ENCODE measurements at places on chromosomes 5 and 9.
A peak's percentile ranks its signal among the peaks of the same experiment; 100 is the strongest.

DNA sequence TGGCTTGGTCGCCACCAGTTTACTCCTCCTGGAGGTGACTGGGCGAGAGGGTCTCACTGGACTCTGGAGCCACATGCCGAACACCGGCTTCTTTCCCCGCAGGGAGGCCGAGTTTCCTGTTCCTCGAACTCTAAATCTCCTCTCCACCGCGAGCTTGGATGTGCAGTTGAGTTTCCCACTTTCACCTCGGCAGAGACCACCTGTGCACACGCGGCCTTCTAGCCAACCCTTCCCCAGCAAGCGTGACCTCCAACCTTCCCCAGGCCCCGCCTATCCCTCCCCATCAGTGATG lies 380.1 kb downstream of the IRX2 start:
- no peak overlapping the region for H3K27ac ChIP-seq
- H3K36me3 ChIP-seq: no peaks in the 10 kb centered on the region
- no peak for DNase-seq
- H3K4me3 ChIP-seq: no peak overlapping the region

DNA sequence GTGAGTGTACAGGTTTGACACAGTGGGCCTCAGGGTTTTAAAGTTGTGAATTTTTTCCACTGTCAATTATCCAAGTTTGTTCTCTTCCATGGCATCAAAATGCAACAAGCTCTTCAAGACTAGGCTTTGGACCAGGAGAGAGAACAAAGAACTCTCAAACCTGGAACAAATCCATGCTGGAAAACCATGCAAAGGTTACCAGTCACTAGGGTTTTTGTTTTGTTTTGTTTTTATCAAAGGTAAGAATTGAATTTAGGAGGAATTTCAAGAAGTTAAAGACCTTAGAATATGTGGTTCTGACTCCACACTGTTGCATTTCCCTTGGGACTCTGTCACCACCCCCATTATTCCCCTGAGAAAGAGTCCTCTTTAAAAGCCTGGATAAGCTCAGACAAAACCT lies 191.1 kb upstream of the PIK3R1 start:
- H3K36me3 ChIP-seq: no peaks in the 10 kb centered on the region
- H3K27ac ChIP-seq: no peak overlapping the region
- DNase-seq: no peak
- no peaks in the 10 kb centered on the region for H3K27me3 ChIP-seq

DNA sequence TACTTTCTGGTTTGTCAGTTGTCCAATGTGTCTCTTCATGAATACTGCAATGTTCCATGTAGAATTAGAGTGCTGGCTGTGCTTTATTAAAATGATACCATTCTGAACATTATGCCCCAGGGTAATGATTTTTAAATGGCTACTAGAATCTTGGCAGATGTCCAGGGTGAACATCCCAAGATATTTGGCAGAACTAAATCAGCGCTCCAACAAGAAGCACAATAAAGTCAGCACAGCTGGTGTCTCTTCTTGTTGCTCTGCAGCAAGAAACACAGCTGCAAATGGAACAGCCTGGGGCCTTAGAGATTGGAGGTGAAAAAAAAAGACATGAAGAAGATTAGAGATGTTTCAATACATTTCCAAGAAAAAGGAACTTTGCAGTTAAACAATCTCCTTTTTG lies 248.3 kb downstream of the CDH18 start:
- H3K27me3 ChIP-seq: no peaks in the 10 kb centered on the region
- DNase-seq: no peak
- H3K4me1 ChIP-seq: no peaks in the 10 kb centered on the region
- no peak overlapping the region for H3K4me3 ChIP-seq

DNA sequence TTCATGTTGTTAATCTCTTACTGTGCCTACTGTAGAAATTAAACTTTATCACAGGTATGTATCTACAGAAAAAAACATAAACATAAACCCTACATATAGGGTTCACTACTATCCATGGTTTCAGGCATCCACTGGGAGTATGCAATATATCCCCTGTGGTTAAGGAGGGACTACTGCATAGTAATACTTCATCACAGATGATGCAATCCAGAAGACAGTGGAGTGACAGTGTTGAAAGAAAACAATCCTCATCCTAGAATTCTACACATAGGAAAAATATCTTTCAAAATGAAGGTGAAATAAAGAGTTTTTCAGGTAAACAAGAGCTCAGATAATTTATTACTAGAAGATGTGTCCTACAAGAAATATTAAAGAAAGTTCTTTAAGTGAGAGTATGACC lies 105.9 kb downstream of the HOMER1 start:
- no peak overlapping the region for H3K4me3 ChIP-seq
- H3K27me3 ChIP-seq: no peaks in the 10 kb centered on the region
- no peak overlapping the region for H3K27ac ChIP-seq
- no peak for DNase-seq
- H3K36me3 ChIP-seq: 0 out of 2 replicates have a peak, but pooled peaks cover 4% of the 10 kb centered on the region

GRCh38 chr5:174111287-174111973 lies 65.9 kb downstream of the NSG2 start:
- H3K36me3 ChIP-seq: no peaks in the 10 kb centered on the region
- no peak overlapping the region for H3K27ac ChIP-seq
- no peak for DNase-seq

DNA sequence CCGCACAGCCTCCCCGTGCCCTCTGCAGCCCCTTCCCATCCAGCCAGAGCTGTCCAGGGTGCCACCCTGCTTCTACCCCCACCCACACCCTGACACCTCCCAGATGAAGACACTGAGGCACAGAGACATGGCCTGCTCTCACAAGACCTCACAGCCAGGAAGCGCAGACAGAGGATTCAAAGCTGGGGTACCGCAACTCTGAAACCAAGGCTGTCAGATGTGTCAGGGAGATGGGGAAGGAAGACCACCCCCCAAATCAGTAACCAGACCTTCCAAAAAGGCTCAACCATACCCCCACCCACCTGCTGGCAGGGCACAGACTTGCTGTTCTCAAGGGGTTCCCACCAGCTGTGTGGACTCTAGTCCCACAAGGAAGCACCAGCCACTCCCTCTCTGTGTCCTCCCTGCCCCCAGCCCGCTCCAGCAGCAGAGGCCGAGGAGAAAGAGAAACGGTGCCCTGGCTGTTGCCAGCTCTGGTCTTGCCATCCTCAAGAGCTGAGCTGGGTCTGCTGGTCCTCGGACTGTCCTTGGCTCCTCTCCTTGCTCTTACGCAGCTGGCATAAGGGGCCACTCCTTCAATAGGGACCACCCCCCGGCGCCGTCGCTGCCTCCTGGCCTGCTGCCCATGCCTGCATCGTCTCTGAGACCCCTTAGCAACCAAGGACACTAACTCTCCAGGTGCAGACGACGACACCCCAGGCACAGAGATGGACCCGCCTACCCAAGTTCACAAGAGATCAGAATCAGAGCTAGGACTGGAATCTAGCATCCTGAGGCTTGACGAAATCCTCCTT lies 699 bp downstream of the AKNA start:
- 0 out of 2 replicates have a peak, but pooled peaks cover 3% of the 10 kb centered on the region for H3K36me3 ChIP-seq
- peak overlapping the region; percentile 96 for H3K27ac ChIP-seq
- H3K27me3 ChIP-seq: no peaks in the 10 kb centered on the region
- H3K4me1 ChIP-seq: peaks cover 47% of the 10 kb centered on the region
- peak overlapping the region; percentile 88 for H3K4me3 ChIP-seq
- peak; percentile 40 for DNase-seq

DNA sequence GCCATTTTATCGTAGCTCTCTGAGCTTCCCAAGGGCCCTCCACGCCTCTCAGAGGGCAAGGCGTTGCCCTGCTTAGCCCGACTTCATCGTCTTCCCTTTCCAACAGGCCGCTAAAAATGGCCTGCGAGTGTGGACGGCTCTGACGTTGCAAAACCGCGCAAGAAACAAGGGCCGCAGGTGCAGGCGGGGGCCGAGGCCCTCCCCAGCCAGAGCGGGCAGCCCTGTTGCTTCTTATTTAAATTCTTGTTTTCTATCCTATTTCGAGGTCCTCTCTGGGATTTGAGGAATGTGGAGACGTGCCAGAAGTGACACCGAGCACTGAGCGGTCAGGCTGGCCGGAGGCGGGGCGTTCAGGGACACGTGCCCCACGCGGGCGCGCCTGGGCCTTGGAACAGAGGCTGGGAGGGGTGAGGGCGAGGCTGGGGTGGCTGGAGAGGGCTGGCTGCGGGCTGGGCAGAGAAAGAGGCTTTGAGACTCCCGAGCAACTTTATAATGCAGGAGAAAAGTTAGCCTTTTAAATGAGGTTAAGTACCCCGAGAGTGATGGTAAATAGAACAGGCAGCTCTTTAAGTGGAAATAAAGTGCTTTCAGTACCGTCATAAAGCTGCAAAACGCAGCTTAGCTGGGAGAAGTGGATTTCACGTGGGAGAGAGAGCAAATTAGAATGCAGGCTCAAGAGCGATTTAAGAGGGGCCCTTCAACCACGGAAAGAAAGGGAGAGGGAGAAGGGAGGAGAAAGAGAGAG lies 243.6 kb downstream of the AUH start:
- H3K4me3 ChIP-seq: no peak overlapping the region
- H3K27me3 ChIP-seq: no peaks in the 10 kb centered on the region
- H3K27ac ChIP-seq: no peak overlapping the region

- H3K27ac ChIP-seq: no peak overlapping the region
- H3K4me1 ChIP-seq: peaks cover 5% of the 10 kb centered on the region
- no peak overlapping the region for H3K4me3 ChIP-seq
- H3K27me3 ChIP-seq: no peaks in the 10 kb centered on the region
- DNase-seq: no peak
- H3K36me3 ChIP-seq: no peaks in the 10 kb centered on the region
Observed at GRCh38 chr5:142612494-142613270, 73.2 kb downstream of the FGF1 start.

- H3K36me3 ChIP-seq: no peaks in the 10 kb centered on the region
- no peak for DNase-seq
- H3K4me1 ChIP-seq: no peaks in the 10 kb centered on the region
- H3K4me3 ChIP-seq: no peak overlapping the region
Observed at GRCh38 chr5:107651325-107651724, 19.4 kb downstream of the EFNA5 start.

DNA sequence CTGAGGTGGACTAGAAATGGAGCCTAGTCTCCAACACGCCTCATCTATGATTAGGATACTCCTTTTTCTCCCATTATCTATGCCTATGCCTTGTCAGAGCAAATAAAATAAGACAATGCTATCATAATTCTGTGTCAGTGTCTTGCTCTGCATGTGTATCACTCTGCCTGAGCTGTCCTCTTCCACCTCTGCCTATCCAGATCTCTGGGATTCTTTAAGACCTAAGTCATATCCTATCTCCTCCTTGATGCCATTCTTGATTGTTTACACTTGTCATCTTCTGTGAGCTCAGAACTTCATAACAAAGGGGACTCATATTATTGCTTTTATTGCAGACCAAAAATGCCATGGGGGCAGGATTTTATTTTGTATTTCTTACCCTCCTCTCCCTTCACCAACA lies 351.2 kb upstream of the C9orf72 start:
- no peak overlapping the region for H3K4me3 ChIP-seq
- no peak for DNase-seq
- H3K36me3 ChIP-seq: no peaks in the 10 kb centered on the region

DNA sequence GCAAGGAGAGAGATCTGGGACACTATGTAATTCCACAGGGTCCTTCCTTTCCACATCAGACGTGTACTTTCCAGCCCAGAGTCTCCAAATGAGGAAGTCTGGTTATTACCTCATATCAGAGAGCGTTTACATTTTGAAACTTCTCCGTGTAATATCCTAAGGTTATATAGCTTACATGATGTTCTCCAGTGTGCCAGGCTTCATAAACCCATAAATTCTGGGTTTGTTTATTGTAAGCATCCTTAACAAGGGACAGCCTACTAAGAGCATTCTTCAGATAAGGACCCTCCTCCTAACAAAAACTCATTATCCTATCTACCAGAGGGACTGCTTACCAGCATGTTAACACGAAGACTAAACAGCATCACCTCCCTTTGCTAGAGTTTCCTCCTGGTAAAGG lies 17.9 kb downstream of the SRFBP1 start:
- H3K27ac ChIP-seq: no peak overlapping the region
- no peak for DNase-seq
- no peaks in the 10 kb centered on the region for H3K27me3 ChIP-seq
- H3K36me3 ChIP-seq: no peaks in the 10 kb centered on the region
- peaks cover 7% of the 10 kb centered on the region for H3K4me1 ChIP-seq

GRCh38 chr5:180540050-180540694 lies 46.0 kb downstream of the CNOT6 start:
- H3K27me3 ChIP-seq: no peaks in the 10 kb centered on the region
- no peaks in the 10 kb centered on the region for H3K36me3 ChIP-seq
- no peak overlapping the region for H3K27ac ChIP-seq
- DNase-seq: no peak
- H3K4me3 ChIP-seq: no peak overlapping the region

GRCh38 chr5:150377964-150378694 lies 20.6 kb downstream of the TCOF1 start:
- no peaks in the 10 kb centered on the region for H3K27me3 ChIP-seq
- no peak overlapping the region for H3K27ac ChIP-seq
- H3K4me1 ChIP-seq: no peaks in the 10 kb centered on the region
- H3K36me3 ChIP-seq: peaks cover 13% of the 10 kb centered on the region
- H3K4me3 ChIP-seq: no peak overlapping the region
- DNase-seq: no peak
